Substantia nigra (tissue), 51 donors: ENCODE measurements at places on chromosomes 7 and 10.

- DNase-seq, result no peak
Observed at GRCh38 chr10:116121640-116122525, 151.1 kb downstream of the GFRA1 start.

GRCh38 chr7:129657363-129657762 is 45.8 kb downstream of the NRF1 start:
- no peak for DNase-seq

DNA sequence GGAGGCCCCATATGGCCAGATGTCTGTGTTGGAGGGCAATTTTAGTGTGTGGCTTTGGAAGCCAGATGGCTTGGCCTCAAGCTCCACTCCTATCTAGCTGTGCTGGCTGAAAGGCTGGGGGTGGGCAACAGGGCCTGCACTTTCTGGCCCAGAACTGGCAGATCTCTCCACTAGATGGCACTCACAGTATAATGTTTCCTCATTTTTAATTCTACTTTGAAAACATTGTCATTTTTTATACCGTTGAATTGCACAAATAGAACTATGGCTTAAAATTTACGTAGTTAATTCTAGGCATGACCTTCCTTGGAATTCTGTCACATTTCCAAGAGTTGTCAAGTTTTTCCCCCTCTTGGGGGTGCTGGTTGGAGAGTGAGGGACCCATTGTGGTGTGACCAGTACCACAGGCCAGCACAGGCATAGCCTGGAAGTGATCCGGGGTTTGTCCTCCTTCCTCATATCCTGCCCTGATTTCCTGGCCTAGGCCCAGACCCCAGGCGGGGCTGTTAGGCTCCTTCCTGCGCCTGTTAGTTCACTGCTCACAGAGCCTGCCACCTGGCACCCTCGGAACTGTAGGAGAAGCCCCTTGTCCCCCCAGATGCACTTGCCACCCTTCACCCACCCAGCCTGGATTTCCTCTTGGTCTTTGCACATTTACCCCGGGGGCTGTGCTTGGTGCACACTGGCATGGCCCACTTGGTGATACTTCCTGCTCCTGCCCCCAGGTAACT is 52.8 kb downstream of the ARHGAP22 start:
- DNase-seq, result peak; percentile 23

DNA sequence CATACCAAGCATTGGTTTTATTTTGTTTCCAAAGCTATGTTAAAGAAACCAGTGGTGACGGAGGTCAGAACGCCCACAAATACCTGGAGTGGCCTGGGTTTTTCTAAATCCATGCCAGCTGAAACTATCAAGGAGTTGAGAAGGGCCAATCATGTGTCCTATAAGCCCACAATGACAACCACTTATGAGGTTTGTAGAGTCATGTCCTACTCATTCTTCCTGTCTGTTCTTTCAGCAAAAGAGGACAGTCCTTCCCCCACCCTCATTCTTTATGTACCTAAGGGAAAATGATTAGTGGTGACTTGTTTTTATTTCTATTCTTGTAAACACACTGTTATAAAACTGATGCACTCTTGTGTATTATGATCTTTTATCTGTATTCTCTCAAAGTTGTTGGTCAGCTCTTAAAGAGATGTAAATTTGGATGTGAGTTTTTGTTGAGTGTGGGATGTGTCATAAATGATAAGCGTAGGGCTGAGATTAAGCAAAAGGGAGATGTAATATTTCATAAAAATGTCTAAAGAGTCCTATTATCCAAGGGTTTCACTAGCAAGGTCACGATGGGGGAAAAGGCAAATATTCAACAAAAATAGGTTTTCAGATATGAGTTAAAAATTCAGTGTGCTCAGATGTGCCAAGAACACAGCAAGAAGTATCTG is 294.4 kb downstream of the BICC1 start:
- DNase-seq, result no peak
